ENCODE measurements at places on chromosomes 2 and 18.

DNA sequence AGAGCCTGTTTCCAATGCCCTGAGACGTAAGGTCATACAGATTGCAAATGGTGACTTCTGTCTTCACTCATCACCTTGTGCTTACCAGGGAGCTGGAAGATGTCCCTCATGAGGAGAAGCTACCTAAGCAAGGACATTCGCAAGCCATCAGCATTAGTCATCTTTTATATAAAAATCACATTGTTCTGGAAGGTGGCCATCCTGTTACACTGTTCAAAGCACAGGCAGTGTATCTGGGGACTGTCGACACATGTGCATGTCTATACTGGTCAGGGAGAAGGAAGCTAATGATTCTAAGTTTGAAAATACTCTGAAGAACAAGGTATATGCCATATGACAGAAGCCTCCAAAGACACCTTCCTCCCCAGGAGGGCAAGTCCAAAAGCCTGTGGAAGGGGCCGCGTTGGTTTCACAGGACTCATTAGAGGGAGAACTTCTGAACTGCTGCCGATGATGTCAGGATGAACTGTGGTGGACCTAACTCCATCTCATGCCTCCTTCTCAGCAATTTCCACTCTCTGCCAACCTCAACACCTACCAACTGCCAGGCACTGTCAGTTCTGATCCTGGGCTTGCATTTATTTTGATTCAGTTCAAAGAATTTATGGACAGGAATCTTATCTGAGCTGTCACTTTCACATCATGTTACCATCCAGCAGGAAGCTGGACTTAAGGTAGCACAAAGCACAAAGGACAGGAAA is 39.4 kb downstream of the DNER start:
- no peak for DNase-seq

DNA sequence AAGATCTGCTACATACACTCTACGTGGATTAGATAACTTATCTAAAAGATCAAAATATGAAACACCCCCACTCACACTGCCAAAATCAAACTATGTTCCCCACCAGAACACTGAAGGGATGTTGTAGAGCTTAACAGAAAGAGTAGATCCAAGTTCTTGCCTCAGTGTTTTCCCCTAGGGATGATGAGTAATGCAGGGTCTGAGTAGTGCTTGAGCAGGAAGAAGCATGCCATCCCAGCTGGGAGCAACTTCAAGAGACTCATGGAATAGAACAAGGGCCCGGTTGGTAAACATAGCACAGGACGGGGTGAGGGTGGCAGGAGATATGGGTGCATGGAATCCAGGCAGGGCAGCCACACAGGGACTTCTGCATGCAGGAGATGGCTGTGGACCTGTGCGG is 74.3 kb downstream of the SNTG2 start:
- DNase-seq, result no peak

- DNase-seq, result no peak
Measured at GRCh38 chr2:105487142-105488069, 88.6 kb upstream of the FHL2 start.

GRCh38 chr2:147542351-147542750 is 302.5 kb upstream of the ACVR2A start:
- no peak for DNase-seq

GRCh38 chr2:105514576-105514975 is 115.7 kb upstream of the FHL2 start:
- DNase-seq, result no peak

GRCh38 chr2:158539176-158540005 is 82.6 kb downstream of the PKP4 start:
- DNase-seq, result no peak

GRCh38 chr2:200033929-200034328 is 78.5 kb downstream of the MAIP1 start:
- DNase-seq, result no peak

GRCh38 chr2:45209875-45210274 is 200.6 kb upstream of the SIX2 start:
- DNase-seq, result no peak

GRCh38 chr2:241271706-241272302 is 43.7 kb downstream of the HDLBP start:
- peak; percentile 38 for DNase-seq

DNA sequence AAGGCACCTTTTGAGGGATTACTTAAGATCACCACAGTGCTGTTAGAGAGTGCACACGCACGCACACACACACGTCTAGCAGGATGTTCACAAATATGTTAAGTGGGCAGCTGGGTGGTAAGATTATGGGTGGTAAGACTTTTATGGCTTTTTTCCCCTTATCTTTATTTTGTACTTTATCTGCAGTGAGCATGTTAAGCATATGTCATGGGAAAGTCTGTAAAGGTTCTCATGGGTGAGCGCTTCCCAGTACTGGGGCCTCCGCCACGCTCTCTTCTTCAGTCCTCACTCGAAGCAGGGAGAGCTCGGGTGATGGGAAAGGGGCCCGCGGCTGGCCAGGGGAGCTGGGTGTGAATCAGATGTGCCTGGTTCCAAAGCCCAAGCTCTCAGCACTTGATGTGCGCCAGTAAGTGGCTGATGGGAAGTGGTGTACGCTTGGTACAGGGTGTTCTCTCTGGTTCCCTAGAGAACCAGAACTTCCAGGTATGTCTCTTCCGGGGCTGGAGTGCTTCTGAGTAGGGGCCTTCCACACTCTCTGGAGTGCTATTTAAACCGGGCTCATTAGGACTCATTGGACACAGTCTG is 83.9 kb upstream of the YWHAQ start:
- DNase-seq, result no peak

- DNase-seq, result no peak
Measured at GRCh38 chr2:235000426-235001236, 48.8 kb downstream of the SH3BP4 start.

- DNase-seq, result no peak
Measured at GRCh38 chr2:191629001-191629453, 48.9 kb upstream of the NABP1 start.

DNA sequence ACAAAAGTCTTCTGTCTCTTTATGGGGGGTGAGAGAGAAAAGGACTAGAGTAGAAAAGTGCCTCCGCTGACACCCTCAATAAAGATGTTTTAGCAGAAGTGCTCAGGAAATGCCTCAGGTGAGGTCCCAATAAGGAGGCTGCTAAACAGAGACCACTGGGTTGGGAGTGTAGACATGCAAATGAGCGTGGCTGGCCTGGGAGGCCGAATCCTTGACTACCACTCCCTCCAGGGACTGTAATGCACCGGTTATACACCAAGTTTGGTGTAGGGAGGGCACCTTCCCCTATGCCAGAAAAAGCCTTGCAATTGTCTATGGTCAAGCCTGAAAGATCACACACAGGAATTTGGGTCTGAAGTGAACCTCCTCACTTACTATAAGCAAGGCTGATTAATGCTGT is 1.8 kb downstream of the TMX3 start:
- no peak for DNase-seq

- DNase-seq, result no peak
Measured at GRCh38 chr2:25936889-25937545, 45.3 kb downstream of the KIF3C start.

DNA sequence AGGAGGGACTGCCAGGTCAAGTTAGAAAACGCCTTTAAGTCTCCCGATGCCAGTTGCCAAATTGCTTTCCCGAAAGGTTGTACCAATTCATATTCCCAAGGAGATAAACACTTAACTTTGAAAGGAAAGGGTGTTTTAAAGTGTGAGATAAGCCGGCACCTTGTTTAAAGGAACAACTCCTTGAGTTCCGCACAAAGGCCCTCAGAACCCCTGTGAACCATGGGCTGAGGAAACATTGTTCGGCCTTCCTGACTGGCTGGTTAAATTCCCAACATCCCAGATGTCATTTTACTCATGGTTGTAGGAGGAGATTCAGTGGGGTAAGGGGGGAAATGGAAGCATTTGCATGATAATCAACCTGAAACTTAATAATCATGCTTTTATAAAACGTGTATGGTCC is 126.6 kb downstream of the BCL11A start:
- no peak for DNase-seq

DNA sequence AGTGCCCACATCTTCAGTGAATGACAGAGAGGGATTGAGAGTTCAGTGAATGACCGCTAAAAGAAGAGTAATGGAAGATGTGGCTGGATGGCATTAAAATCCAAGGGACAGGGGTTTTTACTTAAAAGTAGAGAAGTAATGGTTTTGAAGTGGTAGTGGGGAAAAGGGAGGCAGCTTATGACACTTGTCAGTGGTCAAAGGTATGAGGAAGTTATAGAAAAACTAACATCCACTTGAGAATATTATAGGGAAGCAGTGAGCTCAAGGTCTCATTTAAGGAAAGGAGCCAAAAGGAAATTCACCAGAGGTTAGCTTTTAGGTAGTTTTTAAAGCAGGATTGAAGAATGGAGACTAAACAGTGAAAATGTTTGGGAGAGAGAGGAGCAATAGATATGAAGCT is 24.3 kb downstream of the CDK15 start:
- DNase-seq, result no peak

DNA sequence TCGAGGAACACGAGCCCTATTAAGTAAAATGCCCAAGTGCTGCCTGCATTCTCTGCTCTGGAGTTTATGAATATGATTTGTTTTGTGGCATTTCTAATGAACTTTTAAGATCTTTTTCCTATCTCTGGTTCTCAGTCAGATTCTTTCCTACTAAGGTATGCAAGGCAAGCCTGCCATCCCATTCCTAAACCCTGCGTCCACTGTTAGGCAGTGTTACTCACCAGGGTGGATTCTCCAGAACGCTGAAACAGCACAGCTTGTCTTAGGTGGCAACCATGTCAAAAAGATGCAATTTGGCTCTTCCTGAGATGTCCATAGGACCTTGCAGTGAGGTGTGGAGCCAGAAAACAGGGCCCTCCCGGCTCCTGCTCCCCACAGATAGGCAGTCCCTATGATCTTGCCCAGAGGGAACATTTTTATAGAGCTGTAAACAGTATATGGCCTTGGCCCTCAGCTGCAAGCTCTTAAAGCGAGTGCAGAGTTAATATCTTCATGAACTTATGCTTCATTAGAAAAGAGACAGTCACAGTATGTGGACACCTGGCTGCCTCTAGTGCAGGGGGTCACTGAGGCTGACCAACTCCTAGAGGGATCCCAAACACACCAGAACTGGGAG is 84.4 kb downstream of the TPGS2 start:
- DNase-seq, result no peak

GRCh38 chr2:145290986-145291385 is 771.1 kb upstream of the ZEB2 start:
- DNase-seq, result no peak

DNA sequence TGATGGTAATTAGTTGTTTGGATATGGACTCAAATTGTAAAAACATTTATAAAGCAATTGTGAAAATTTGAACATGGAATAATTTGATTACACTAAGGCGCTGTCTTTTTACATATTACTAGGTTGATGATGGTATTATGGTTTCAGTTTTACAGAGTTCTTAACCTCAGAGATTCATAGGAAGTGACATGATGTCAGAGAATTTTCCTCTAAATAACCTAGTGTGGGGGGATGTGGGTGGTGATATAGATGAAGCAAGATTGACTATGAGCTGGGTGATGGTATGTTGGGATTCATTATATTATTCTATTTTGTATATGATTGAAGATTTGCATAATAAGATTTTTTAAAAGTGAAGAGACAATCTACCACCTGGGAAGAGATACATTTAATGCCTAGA is 45.9 kb upstream of the ATP5MC3 start:
- DNase-seq, result no peak

- no peak for DNase-seq
Measured at GRCh38 chr2:110115291-110116032, at the start of gene MALL. Gene MALL (minus strand): TSS chr2:110115822. CDS start chr2:110115792, 30 bp downstream.

- no peak for DNase-seq
Measured at GRCh38 chr18:56307354-56308170, 330.8 kb downstream of the TXNL1 start.

GRCh38 chr2:231781798-231782726 is 980 bp upstream of the PDE6D start:
- no peak for DNase-seq

DNA sequence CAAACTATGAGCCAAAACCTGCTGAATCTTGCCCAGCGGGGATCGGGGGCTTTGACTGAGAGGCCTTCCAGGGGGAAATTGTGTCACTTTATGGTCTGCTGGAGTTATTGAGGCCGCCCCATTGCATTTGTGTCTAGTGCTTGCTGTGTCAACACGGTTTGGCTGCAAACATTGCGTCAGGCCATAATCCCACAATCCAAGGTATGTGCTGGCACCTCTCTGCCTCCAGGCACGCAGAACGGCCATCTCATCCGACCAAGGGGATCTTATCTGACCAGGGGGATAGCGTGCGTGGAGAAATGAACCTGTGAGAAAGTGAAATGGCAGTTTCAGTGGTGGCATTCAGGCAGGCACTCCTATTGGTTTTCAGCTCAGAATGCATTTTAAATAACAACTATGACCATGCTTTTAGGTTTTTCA is 18.1 kb upstream of the LYPD6B start:
- DNase-seq, result no peak

- no peak for DNase-seq
Measured at GRCh38 chr2:184566716-184567115, 31.6 kb upstream of the ZNF804A start.

DNA sequence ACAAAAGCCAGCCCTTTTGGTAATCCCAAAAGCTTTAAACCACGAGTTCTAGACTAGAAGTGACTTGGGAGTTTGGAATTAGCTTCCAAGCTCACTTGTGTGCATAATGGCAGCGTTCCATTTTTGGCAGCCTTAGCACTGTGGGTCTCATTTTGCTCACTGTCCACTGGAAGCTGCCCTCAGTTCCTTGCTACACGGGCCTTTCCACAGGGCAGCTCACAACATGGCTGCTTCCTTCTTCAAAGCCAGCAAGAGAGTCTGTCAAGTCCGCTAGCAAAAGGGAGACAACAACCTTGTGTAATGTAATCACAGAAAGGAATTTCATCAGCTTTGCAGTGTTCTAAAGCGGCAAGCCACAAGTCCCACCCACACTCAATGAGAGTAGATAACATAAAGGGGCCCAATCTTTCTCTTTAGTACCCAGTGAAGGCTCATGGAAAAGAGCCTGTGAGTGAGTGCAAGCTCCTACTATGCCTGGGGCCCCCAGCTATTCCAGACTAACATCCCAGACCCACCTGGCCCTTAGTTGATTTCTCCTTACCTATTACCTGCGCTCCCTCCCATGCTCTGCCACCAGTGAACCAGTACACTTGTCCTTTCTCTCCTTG is 239.7 kb upstream of the FBXO11 start:
- no peak for DNase-seq

DNA sequence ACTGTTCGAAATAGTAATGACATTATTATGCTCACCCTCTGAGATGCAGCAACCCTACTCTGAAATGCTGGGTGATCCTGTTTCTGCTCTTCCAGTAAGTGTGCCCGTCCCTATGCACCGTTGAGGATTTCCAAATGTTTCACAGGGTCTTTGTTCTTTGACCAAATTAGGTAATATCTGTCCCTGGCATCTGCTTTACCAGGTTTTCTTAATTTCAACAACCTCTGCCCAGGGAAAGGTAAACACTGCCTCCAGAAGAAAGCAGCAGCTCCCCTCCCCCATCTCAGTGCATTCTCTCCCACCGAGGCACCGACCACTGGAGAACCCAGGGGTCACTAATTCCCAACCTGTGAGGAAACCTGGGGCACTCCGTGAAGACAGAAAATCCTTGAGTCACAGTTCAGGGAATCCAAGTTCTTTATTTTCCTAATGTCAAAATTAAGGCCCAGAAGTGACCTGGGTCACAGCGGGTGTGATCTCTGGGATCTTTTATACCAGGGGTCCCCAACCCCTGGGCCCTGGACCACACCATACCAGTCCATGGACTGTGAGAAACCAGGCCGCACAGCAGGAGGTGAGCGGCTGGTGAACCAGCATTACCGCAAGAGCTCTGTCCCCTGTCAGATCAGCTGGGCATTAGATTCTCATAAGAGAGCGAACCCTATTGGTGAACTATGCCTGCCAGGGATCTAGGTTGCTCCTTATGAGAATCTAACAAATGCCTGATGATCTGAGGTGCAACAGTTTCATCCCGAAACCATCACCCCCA is 1.2 kb upstream of the GRB14 start:
- no peak for DNase-seq

- no peak for DNase-seq
Measured at GRCh38 chr2:147639891-147640290, 204.9 kb upstream of the ACVR2A start.

Data from stimulated activated CD8-positive, alpha-beta memory T cell treated with anti-CD3 and anti-CD28 coated beads, Interleukin-4, amount 100 ng/mL, for 4 hours (primary cell).